ENCODE measurements at places on chromosomes 6 and 20.

DNA sequence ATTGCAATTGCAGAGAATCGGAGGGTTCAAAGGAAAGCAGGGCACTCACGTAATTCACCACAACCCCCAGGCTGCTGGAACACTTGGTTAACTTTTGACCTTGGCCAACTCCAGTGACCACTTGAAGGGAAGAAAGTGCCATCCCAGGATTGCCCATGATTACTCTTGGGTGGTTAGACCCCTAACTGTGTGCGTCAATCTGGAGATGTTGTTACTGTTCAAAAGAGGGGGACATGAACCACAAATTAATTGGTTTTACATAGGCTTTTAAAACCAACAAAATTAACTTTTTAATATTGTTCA lies 50.1 kb upstream of the NCOA3 start:
- no peak for DNase-seq

- peak; percentile 12 for DNase-seq
These were observed 211.5 kb upstream of the FKBP1C start for GRCh38 chr6:62999796-63000195.

GRCh38 chr6:154822947-154823558 lies 89.8 kb downstream of the SCAF8 start:
- no peak for DNase-seq

DNA sequence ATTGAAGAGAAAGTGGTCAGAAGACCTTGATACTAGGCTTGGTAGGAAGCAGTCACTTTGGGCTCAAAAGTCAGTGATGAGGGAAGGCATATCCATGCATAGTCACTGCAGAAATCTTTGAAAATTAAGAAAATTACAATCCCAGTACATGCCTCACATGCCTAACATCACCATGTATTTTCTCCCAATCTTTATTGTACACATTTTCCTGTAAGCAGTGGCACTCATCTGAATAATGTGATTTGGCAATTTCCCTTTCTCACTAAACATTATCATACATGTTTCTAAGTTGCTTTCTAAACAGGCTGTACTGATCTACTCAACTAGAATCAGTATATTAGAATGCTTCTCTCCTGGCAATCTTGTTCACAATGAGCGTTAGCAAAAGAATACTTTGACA lies 280.7 kb upstream of the SUPT3H start:
- no peak for DNase-seq

GRCh38 chr6:101509536-101509935 lies 116.0 kb downstream of the GRIK2 start:
- DNase-seq: peak; percentile 61

GRCh38 chr20:43331906-43332305 lies 125.8 kb upstream of the SRSF6 start:
- DNase-seq: no peak

DNA sequence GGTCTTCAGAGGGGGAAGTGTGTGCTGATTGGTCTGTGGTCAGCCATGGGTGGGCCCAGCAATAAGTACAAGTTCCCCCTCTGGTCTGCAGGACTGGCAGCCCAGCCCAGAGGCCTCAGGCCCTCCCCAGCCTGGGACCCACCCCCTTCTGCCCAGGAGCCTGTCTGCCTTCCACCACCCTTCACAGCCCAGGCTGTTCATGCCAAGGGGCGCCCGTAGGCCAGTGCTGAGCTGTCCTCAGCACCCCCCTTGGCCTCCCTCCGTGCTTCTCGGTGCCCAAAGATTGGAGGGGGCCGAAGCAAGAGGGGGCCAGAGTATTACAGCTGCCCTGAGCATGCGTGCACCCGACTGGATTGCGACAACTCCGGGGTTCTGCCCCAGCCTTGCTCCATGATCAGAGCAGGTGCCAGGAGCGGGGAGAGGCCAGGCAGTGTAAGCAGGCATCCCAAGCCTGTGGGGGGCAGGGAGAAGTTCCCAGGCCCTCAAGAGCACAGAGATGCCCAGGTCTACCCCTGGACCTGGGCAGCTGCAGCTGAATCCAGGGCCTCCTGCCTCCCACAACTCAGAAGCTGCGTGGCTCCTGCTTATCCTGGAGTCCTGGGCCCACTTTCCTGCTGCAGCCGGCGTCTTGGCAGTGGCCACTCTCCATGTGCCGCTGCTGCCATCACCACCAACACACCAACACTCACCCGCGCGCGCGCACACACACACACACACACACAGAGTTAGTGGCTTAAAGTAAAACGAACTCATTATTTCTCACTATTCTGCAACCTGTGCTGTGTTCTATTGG lies 33.3 kb downstream of the CST9L start:
- no peak for DNase-seq

GRCh38 chr20:8589956-8590355 lies 457.9 kb downstream of the PLCB1 start:
- DNase-seq: peak; percentile 21

DNA sequence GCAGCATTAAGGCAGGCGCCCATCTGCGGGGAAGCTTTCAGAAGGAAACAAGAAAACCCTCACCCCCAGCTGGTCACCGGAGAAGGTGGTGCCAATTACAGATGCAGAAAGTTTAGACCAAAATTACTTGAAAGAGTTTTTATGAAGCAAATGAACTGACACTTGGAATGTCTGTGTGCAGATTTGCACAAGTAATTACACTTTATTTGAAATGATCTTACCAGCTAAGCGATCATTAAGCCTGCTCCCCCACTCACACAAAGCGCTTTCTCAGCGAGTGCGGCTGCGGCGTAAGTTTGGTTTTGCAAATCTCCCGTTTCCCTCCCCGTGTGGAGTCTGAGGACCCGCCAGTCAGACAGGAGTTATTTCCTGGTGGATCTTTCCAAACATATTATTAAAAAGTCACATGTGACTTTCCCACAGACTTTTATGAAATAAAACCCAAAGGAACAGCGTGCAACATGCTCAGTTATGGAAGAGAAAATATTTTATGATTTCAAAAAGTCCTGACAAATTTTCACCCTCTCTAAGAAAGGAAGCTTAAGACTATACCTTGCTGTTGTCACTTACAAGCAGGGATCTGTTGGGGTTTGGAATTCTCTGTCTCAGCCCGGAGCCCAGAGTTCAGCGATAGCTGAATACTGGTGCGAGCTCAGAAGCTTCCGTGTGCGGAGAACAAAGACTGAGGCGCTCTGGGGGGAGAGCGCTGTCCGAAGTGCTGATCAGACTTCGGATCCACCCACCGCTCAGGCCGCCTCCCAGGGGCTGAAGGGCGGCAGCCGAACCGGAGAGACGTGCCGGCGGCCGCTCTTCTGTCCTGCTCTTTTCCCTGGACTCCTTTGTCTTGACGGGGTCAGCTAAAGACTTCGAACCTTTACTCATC lies 2.7 kb upstream of the MYT1 start:
- DNase-seq: peak; percentile 39

- peak; percentile 4 for DNase-seq
These were observed 18.1 kb downstream of the SNX3 start for GRCh38 chr6:108242721-108243120.

- no peak for DNase-seq
These were observed 4.7 kb upstream of the CCN6 start for GRCh38 chr6:112049026-112049799.

- no peak for DNase-seq
These were observed 28.6 kb upstream of the YWHAB start for GRCh38 chr20:44856856-44857448.

DNA sequence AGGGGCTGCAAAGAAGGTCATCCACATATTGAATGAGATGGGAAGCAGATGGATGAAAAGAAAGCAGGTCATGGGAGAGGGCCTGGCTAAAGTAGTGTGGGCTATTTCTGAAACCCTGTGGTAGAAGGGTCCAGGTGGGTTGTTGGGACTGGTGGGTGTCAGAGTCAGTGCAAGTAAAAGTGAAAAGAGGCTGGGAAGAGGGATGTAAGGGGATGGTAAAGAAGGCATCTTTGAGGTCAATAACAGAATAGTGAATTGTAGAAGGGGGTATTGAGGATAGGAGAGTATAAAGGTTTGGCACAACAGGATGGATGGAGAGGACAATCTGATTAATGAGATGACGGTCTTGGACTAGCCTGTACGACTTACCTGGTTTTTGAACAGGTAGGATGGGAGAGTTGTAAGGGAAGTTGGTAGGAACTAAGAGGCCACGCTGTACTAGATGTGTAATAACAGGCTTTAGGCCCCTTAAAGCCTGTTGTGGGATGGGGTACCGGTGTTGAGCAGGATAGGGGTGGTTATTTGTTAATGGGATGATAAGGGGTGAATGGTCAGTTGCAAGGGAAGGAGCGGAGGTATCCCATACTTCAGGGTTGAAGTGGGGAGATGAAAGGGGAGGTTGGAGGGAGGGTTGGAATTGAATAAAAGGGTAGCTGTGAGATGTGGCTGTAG lies 748.9 kb upstream of the ADGRB3 start:
- no peak for DNase-seq

GRCh38 chr20:40970218-40970617 lies 58.4 kb upstream of the TOP1 start:
- no peak for DNase-seq

GRCh38 chr6:45082091-45082490 lies 246.0 kb upstream of the RUNX2 start:
- no peak for DNase-seq

DNA sequence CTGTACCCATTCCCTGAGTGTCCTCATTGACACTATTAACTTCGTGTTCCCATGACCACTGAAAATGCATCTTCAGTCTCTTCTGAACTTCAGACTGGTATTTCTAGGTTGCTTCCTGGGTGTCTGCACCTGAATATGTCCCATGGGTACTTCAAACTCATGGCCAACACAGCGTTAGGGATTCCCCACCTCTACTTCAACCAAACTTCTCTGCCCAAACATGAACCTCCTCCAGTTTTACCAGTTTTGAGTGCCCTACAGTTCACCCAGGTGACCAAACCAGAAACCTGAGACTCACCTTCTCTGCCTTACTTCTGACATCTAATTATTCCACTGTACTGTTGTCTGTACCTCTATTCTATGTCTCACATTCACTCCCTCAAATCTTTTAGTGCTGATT lies 99.5 kb upstream of the SUPT3H start:
- no peak for DNase-seq

- no peak for DNase-seq
These were observed 354.5 kb upstream of the CITED2 start for GRCh38 chr6:139728876-139729427.

GRCh38 chr20:50398821-50399554 lies 111.2 kb upstream of the PTPN1 start:
- no peak for DNase-seq

DNA sequence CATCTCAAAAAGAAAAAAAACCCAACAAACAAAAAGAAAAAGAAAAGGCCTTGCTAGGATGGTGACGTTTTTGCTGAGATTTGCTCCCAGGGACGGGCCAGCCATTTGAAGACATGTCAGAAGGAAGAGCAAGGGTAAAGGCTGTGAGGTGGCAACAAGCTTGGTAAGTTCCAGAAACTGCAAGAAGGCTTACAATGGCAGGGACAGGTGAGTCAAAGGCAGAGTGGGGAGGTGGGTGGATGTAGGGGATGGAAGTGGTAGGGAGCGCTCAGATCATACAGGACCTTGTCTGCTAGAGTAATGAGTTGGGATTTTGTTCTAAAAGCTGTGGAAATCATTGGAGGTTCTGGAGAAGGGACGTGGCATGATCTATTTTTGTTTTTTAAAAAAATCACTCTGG lies 4.3 kb downstream of the KIF3B start:
- no peak for DNase-seq

DNA sequence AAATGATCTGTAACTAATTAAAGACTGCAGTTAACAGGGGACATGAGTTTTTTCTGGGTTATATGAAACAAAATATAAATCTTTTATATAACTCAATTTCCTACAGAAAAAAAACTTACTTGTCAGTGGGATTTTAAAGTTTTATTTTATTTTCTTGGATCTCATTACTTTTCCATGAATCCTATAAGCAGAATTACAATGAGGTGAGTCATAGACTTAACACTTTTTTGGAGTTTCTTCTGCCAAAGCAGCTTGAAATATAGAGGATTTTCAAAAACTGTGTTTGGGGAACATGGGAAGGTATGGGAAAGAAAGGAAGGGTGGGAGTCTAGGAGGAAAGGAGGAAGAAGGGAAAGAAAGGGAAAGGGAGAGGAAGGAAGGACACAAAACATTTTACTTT lies 130.7 kb downstream of the AIG1 start:
- peak; percentile 59 for DNase-seq

GRCh38 chr6:51788121-51788520 lies 299.3 kb downstream of the PKHD1 start:
- DNase-seq: no peak

DNA sequence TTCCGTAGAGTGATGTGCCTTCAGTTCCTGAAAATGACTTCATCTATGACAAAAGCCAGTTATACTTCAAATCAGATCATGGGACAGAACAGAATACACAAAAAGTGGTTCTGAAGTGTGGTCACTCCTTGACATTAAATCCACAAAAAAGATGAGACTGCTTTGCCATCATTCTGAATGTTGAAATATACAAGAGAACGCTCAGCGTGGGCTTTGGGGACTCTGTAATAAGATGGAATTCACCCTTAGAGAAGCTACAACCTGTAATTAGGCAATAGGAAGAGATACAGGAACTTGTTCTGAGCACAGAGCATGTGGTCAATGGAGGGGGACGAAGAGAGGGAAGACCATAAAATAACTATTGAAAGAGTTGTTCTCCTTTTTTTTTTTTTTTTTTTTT lies 184.3 kb downstream of the CARMIL1 start:
- DNase-seq: no peak

GRCh38 chr20:40168981-40169620 lies 519.9 kb downstream of the MAFB start:
- DNase-seq: no peak

DNA sequence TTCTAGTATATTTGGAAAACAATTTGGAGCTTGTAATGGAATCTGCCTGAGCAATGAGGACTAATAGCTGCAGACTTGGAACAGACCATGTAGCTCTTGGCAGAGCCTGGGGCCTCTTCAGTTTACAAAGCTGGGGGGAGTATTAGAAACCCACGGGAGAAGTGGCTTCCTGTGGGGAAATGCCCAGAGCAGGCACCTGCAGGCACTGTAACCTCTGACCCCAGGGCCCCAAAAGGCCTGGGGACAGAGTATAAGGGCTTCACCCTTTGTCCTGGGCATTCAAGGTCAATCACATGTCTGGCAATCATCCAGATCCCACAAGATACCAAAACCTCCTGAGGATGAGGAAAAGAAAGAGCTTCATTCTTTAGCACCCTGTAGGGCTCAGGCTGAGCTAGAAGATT lies 19.4 kb downstream of the PKIG start:
- peak; percentile 66 for DNase-seq

DNA sequence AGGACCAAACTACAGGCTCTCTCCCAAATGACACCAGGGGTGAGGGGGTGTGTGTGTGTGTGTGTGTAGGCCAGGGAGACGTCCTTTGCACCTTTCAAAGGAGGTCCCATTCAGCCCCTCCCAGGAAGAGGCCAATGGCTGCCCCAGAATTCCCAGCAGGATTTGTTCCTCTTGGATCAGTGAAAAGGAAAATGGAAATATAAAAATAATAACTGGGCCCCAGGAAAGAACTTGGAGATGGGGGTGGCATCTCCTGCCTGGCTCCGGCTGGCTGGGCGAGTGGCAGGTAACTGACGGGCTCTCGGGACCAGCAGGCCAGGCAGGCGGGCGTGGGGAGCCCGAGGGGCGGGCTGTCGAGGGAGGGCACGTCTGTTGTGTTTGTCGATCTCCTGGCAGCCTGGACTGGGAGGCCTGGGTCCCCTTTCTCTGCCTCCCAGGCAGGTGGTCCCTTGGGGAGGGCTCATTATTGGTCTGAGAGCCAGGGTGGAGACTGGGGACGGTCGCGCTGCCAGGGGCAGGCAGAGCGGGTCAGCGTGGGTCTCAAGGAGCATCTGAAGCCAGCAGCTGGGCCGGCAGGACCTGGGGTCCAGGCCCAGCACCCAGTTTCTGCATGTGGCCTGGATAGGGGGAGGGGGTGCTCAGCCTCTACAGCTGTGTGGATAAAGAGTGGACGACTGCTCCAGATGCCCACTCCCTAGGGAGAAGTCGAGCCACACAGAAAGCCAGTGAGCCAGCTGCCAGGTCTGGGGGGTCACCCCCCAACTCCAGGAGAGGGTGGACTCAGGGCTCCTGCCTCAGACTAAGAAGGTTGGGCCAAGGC lies 3.1 kb downstream of the NOL4L start:
- DNase-seq: no peak
